ENCODE measurements at places on chromosomes 13 and 19.

- DNase-seq = no peak
Measured at GRCh38 chr13:113862191-113862930, 1.5 kb downstream of the GAS6 start.

GRCh38 chr19:12244370-12244769 is 50.3 kb downstream of the ZNF44 start:
- no peak for DNase-seq

DNA sequence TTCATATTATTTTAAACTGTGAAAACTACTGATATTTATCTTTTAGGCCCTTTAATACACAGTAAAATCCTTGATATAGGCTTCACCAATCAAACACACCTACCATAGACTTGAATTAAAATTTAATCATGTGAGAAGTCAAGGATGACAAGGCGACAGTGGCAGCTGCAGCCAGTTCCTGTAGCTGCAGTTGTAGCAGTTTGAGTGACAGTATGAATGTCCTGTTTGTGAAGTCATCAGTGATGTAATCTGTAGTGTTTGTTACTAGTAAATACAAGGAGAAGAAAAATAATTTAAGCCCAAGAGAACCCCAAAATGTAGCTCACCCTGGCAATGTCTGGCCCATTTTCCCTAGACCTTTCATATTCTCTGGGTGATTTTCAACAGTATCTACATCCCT is 897.0 kb downstream of the SLITRK6 start:
- no peak for DNase-seq

DNA sequence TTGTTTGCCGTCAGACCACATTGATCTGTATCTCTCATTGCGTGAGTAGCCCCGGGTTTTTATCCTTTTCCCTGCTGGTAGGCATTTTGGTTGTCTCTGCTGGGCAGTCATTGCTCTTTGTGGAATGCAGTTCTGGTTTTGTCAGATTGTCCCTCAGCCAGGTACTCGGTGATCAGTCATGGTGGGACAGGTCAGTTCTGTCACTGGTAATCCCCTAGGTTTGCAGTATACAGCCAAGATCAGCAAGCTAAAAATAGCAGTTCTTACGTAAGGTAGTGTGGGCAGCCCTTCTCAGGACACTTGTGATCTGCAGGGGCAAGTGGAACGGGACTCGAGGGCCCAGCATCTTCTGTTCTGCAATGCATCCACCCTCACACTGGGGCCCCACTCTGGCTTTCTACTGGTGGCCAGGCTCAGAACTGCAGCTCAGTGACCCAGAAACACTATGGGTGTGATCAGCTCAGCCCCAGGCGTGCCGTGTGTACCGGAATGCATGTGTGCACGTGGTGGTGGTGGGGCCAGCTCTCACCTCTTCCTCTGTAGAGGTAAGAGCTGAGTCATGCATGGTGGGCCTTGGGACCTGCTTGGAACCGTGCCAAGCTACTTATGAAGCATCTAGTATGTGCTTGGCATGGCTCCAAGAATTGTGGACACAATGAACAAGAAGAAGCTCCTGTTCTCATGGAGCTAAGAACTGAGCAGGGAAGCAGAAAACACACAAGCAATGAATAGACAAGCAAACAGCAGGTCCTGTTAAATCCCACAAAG is 6.3 kb downstream of the PLEKHF1 start:
- DNase-seq = peak; percentile 43

GRCh38 chr13:78712831-78713230 is 53.9 kb upstream of the OBI1 start:
- no peak for DNase-seq

- no peak for DNase-seq
Measured at GRCh38 chr13:39536274-39536673, 66.7 kb downstream of the LHFPL6 start.

GRCh38 chr19:9406798-9407352 is 28.5 kb downstream of the ZNF266 start:
- DNase-seq = no peak

DNA sequence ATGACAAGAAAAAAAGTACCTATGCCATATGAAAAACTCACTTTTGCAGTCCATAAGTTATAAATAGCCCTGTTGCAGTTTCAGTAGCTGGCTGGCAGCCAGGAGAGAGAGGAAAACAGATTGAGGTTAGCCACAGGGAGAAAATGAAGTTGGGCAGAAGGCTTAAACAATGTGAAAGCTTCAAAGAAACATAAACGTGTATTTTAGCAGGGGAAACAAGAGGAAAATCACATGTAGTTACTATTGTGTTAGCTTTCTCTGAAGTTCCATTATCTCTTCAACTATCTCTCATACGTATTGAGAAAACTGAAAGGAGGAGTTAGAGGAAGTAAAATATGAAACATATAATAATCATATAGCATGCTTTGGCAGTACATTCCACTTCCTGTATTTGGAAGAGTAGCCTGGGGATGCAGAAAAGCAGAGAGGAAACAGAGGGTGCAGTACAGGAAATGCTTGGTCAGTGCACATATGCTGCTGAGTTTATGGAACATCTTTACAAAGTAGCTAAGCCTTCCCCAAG is 1551.1 kb downstream of the EFNB2 start:
- no peak for DNase-seq

GRCh38 chr13:111912991-111913760 is 153.8 kb upstream of the SOX1 start:
- no peak for DNase-seq

DNA sequence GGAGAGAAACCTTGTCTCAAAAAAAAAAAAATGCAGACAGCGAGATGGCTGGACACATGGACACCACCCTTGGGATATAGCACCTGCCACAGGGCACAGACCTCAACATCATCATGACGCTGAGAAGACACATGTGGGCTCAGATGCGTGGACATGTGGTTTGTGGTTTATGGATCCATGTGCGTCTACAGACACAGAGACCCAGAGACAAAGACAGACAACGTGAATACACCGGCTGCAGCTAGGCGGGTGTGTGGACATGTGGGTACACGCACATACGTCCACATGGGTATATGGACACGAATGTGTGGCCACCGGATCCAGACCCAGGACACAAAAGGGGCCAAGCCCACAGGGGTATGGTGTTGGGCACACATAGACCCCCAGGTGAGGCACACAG is 1.3 kb downstream of the TNFSF14 start:
- no peak for DNase-seq

DNA sequence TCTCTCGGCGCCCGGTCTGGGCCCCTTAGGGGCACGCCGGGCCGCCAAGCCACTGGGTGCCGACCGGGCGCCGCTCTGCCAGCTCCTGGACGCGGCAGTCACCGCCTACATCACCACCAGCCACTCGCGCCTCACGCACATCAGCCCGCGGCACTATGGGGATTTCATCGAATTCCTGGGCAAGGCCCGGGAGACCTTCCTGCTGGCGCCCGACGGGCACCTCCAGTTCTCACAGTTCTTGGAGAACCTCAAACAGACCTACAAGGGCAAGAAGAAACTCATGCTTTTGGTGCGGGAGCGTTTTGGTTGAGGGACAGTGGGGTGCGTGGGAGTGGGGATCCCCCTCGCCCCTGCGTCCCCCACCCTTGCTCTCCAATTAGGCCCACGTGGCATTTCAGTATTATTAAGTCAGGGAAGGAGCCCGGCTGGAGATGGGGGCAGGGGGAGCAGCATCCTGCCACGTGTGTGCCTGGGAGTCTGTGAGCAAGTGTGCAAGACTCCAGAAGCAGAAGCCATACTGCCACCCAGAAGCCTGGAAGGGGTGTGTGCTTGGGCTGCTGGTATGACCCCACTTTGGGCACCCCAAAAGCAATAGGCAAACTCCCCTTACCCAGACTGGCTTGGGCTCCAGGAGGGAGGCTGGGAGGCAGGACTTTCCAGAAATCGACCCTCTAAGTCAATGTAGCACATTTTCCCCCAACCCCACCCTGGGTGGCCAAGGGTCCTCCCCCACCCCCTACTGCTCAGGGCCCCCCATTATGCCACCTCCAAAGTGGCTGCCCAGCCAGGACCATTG is 35.7 kb downstream of the ZSWIM4 start:
- no peak for DNase-seq

GRCh38 chr13:107079423-107080049 is 511.6 kb upstream of the ARGLU1 start:
- no peak for DNase-seq

DNA sequence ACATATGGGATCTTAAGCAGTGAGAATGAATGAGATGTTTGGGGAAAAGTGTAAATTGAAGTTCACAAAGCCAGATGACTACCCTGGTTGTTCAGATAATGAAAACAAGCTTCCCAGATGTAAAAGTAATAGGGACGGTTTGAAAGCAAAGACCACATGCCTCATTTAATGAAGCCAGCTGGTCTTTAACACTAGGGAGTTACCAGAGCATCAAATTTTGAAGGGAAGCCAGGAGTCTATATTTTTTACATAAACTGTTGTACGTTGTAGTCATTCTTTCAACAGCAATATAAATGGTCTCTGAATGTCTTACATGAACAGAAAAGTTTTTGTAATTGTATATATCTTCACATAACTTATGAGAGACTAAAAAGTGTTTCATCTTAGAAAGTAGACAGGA is 2604.5 kb upstream of the PCDH20 start:
- DNase-seq = no peak

DNA sequence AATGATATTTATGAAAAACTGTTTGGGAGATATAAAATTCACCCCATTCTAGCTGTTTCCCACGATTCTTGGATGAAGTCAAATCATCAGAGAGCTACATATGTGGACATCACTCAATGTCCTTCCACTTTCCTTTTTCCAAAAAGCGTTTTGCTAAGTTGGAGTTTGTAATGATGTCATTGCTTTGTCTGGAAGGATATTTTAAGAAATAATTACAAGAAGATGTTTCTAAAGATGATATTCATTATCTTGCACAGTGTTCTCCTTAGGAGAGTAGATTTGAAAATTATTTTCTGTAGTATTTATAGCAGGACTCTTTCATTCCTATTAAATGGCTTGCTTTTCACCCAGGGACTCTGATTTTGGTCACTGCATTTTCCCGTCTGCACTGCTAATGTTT is 851.2 kb downstream of the EFNB2 start:
- no peak for DNase-seq

- no peak for DNase-seq
Measured at GRCh38 chr19:31270897-31271296, 78.3 kb downstream of the TSHZ3 start.

DNA sequence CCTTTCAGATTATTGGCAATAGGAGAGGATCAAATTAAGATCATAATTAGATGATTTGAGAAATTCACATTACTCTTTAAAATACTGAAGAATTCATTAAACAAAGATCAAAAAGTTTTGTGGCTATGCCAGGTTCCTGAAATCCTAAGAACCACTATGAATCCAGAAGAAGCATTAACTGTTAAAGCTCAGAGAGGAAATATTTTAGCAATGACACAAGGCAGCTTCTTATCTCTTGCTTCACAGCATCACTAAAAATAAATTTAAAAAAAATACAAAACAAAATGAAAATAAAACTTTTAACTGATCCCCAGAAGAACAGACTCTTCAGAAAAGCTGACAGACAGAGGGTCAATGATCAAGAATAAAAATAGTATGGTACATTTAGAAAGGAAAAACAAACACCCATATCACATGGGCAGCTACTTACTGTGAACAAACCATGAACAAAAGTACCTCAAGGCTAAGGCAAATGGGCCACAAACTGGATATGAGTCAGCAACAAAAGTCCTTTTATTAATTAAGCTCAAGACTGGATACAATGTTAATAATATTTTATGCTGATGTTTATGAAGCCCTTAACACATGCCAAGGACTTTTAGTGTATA is 19.6 kb downstream of the RNF6 start:
- DNase-seq = no peak

- no peak for DNase-seq
Measured at GRCh38 chr13:95298971-95299621, 2.2 kb downstream of the ABCC4 start.

DNA sequence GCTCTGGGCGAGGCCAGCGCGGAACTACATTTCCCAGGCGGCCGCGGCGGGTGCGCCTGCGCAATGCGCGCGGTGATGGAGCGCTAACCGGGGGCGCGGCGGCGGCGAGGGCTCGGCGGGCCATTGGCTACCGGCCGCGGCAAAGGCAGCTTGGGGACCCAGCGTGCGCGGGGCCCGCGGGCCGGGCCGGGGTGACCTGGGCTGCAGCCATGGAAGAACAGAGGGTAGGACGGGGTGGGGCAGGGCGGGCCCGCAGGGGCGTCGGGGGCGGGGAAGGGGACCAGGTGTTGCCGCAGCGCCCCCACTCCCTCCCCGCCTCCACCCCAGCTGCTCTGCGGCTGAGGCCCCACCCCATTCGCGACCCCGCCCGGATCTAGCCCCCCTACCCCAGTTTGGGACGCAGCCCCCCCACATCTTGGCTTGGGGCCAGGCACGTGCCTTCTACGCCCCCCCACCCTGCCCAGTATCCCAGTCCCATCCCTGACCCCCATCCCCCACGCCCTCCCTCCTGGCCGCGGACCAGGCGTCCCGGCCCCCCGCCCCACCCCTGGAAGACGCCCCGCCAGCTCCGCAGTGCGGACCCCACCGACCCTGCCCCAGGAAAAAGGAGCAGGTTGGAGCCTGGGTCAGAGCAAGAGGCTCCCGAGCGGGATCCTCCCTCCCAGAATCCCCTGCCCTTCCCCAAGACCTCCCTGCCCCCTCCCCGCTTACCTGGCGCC is at the start of gene FSD1:
Gene FSD1 (plus strand): TSS at position 61 of the 719 bp plus-strand sequence. CDS start 149 bp downstream, at position 210.
- DNase-seq = peak; percentile 91

DNA sequence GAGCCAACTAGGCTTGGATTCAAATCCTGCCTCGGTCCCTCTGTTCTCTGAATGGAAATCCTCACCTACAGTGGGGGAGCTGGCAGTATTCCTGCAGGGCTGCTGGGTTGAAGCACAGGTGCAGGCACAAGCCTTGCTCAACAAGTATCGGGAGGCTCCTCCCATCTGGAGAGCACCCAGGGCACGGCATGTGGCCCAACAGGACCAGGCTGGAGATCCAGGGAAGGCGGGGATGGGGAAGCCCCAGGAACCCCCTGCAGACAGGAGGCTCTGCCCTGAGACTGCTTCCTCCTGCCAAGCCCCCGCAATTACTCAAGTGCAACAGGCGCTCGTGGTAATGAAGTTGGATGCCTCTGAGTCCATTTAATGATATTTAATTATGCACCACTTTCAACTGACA is 128.0 kb upstream of the VSTM2B start:
- DNase-seq = no peak

GRCh38 chr13:46531953-46532352 is 21.0 kb upstream of the LRCH1 start:
- no peak for DNase-seq

DNA sequence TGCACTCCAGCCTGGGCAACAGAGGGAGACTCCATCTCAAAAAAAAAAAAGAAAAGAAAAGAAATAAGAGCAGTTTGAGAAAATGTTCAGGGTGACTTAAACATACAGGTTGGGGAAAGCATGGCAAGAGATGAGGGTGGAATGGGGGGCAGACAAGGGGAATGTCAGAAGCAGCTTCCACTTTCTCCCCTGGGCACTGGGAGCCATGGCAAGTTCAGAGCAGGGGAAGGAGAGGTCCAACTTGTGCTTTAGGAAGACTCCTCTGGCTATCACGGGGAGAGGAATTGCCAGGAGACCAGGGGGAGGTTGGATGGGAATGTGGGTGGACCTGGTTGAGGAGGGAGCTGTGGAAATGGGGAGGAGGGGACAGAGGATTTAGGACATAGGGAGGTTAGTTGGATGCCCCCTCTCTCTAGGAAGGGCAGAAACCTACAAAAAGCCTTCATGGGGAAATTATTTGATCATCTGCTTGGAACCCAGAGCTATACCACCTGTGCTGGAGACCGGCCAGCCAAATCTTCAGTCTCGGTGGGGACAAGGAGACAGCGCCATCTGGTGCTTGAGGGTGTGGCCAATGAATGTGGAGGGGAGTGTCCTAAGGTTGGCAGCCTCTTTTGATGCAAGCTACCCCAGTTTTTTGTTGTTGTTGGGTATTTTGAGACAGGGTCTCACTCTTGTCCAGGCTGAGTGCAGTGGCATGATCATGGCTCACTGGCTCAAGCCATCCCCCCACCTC is 7.3 kb upstream of the STRN4 start:
- DNase-seq = no peak

All from GM18507 (cell line).